ENCODE measurements at places on chromosomes 4 and X.

DNA sequence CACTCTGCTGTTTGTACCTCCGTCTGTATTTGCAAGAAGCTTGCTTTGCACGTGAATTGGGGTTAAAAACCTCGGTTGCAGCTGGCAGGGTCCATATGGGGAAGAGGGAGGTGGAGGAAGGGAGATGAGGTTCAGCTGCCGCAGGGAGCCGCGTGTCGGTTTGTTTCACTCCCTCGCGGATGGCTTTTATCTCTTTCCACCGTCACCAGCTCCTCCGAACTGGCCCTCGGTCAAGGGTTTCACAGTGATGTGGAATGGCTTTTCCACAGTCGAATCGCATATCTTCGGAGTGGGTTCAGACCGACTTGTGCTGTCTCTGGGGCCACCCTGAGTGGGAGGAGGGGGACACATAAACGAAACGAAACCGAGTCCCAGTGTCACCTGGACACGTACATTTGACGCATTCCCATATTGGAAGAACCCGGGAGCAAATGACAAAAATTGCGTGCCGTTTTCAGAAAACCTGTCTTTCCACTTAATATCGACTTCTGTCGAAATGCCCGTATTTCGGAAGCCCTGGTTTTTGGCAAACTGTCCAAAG lies 929 bp downstream of the ZBTB33 start:
- DNase-seq: peak; percentile 34

GRCh38 chrX:34401411-34401810 lies 255.7 kb downstream of the TMEM47 start:
- no peak for DNase-seq

DNA sequence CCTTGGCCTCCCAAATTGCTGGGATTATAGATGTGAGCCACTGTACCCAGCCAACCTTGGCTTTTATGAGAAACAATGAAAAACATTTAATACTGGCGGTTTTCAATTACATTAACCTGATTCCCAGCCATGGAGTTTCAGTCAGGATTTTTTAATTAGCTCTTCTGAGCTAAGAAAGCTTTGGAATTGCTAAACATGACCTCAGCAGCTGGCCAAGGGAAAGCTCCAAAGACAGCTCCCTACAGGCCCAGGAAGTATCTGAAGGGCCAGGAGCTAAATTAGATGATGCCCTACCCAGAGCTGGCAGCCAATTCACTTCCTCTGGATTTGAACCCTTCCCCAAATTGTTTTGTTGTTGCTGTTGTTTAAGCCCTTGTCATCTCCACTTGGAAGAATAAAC lies 26.5 kb upstream of the FUNDC1 start:
- no peak for DNase-seq

- no peak for DNase-seq
Observed at GRCh38 chr4:43234626-43235415, 342.3 kb downstream of the GRXCR1 start.

DNA sequence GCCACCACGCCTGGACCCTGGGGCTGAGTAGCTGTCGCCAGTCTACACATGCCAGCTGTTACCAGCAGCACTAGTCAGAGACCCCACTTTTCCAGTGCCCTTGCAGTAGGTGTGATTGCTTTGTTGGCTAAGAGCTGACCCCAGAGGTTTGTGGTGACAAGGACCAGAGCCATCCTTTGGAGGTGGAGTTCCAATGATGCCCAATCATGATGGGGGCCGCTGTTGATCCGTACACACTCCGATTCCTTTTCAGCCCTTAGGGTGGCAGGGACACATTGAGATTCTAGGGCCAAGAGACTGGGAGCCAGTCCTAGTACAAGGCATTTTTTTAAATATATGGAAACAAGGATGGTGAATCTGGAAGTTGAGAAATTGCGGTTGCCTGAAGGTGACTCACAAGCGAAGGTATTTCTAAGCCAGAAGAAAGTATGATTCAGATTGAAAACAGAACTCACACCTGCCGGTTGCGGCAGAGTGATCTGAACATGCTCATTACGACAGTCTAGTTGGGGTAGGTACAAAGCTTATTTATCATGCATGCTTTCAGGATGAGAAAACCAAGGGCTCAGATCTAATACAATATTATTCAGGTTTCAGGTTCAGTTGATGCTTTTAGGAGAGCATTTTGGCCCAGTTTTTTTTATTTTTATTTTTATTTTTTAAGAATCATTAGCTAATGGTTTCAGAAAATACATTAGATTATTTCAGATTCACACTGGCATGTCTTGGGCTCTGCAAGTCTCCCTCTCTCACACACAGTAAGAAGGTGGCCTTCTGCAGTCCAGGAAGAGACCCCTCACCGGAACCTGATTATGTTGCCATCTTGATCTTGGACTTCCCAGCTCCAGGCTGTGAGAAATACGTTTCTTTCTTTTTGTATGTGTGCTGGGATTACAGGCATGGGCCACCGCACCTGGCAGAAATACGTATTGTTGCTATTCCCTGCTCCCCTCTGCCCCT lies 43.4 kb downstream of the SHROOM2 start:
- DNase-seq: no peak
